ENCODE measurements at places on chromosomes 16 and 17. TPM values are rescaled to one million over a fixed set of nuclear protein-coding genes. Genes with fewer than 3 reads are reported as not detected.

- no peak for DNase-seq
These were observed 6.8 kb downstream of the KRT37 start for GRCh38 chr17:41417576-41418015.

GRCh38 chr16:20851601-20852000 lies 45.3 kb downstream of the REXO5 start:
- peak; percentile 35 for DNase-seq

KRTAP9-2 gene
- total RNA-seq = not detected

DNAH2 gene
- 0.25 TPM for total RNA-seq

CD300LB gene
- total RNA-seq = not detected
